GDM1 (cell line): ENCODE measurements at places on chromosomes 12 and 14.
A peak's percentile ranks its signal among the peaks of the same experiment; 100 is the strongest.

GRCh38 chr12:7127916-7128626 is 618 bp downstream of the RBP5 start:
- DNase-seq: no peak

DNA sequence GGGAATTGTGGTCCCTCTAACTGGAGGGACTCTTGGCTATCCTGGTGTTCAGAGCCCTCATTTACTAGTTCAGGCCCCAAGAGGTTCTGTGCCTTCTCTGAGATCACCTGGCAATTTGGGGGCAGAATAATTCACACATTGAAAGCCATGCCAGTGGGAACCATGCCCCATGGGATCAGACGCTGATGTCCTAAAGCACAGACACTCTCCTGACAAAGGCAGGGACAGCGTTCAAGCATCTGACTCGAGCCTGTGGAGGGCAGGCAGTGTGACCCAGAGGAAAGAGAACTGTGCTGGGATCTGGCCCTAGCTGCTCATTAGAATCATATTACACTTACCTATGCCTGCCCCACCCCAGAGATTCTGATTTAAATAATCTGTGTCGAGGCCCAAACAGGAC is 2.4 kb upstream of the ASB2 start:
- DNase-seq: no peak

- no peak for DNase-seq
Observed at GRCh38 chr12:41008472-41008871, 179.6 kb upstream of the PDZRN4 start.

DNA sequence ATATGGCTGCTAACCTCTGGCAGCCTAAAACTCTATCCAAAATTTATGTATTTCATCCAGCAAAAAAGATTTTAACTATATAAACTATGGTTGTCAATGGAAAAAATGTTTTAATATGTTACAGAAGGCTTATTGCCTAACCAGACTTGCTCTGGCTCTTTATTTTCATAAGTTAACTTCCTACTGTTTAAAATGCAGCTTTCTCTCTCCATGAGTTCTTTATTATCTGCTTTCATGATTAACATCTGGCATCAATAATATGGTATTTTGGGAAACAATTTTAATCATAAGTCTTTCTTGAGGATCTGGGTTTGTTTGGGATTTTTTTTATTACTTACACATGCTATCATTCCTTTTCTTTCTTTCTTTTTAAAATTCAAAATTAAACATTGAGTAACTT is 20.5 kb downstream of the KERA start:
- no peak for DNase-seq

DNA sequence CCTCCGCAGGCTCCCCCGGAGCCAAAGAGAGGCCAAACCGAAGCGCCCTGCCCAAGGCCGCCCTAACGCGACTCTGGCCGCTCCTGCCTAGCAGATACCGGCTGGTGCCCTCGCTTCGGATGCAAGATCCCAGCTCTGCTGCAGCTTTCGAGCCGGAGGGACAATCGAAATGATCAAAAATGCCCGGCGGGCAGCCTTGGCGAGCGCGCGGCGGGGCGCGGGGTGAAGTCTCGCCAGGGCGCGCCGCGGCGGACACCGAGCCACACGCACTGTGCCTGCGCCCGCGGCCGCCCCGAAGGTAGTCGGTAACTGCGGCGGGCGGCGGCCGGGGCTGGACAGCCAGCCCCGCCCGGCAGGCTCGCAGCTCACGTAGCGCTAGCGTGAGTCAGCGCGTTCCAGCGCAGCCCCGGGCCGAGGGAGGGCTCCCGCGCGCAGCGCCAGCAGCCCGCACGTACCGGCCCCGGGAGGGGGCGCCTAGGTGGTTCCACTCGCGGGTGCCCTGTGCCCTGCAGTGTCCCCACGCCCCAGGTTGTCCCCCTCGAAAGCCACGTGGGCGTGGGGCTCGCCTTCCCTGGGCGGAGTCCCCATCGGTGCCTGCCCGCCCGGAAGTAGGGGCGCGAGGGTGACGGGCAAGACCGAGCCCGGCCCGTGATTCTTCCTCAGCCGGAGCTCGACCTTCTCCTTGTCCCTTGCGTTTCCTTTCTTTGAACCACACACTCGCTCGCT is 109.2 kb upstream of the EGLN3 start:
- DNase-seq: no peak

DNA sequence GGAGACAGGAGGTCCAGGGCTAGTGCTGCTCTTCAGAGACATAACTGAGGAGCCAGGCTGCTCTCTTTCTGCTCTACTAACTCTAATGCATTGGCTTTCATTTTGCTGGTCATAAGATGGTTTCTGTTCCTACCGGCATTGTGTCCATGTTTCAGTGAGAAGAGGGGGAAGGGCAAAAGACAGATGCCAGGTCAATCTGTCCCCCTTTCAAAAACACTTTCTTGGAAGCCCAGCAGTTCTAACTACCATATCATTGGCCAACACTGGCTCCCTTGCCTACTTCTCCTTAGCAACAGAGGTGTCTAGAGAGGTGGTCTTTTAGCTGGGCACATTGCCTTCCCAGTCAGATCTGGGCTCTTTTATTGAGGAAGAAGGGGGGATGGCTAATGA is 63.9 kb downstream of the TGFB3 start:
- no peak for DNase-seq

GRCh38 chr12:632102-632696 is 31.0 kb downstream of the NINJ2 start:
- no peak for DNase-seq

- peak; percentile 45 for DNase-seq
Observed at GRCh38 chr14:69712599-69713088, 54.3 kb upstream of the SRSF5 start.
